ENCODE measurements at places on chromosomes 16 and 17. TPM values are rescaled to one million over a fixed set of nuclear protein-coding genes. Genes with fewer than 3 reads are reported as not detected.

DNA sequence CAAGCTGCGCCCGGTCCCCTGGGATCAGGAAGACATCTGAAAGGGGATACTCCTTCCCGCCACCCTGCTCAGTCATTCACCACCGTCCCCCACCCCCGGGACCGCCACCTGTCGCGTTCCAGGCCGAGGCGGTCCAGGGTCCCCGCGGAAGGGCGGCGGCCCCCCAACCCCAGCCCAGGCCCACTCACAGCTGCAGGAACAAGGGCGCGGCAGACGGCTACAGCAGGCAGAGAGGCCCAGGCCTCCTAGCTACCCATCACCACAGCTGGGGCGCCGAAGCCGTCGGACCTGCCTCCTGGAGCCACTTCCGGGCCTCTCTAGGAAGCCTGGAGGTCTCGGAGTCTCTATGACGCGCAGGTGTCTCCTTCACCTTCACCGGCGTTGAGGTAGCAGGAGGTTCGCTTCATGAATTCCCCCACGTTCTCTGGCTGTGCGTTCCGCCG, at the start of gene SDR42E1:
TSS of gene SDR42E1 (minus strand) at position 272 of the 443 bp plus-strand sequence. CDS start 10,612 bp downstream, outside the sequence.
- peak; percentile 13 for DNase-seq
- H3K4me1 ChIP-seq = no peaks in the 10 kb centered on the region
- H3K27ac ChIP-seq = no peak within 1 kb of the TSS
- H3K36me3 ChIP-seq = no peaks in the 10 kb centered on the region
- H3K27me3 ChIP-seq = no peaks in the 10 kb centered on the region

DNA sequence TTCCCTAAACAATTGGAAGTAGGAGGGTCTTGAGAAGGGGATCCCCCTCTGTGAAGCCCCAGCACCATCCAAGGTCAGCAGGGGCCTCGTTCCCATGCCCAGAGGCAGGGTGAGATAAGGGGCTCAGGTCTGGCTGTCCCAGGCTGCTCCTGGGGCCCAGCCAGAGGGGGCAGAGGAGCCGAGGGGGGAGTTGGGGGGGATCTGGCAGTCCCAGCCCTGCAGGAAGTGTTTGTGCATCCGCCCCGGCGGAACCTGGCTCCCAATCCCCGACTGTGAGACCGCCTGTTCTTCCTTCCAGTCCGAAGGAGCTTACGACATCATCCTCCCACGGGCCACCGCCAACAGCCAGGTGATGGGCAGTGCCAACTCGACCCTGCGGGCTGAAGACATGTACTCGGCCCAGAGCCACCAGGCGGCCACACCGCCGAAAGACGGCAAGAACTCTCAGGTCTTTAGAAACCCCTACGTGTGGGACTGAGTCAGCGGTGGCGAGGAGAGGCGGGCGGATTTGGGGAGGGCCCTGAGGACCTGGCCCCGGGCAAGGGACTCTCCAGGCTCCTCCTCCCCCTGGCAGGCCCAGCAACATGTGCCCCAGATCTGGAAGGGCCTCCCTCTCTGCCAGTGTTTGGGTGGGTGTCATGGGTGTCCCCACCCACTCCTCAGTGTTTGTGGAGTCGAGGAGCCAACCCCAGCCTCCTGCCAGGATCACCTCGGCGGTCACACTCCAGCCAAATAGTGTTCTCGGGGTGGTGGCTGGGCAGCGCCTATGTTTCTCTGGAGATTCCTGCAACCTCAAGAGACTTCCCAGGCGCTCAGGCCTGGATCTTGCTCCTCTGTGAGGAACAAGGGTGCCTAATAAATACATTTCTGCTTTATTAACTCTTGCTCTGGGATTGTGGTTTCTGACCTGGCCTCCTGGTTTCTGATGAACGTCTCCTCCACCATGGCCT, 14.9 kb downstream of the GPRC5C start:
- H3K4me1 ChIP-seq = peaks cover 12% of the 10 kb centered on the region
- peaks cover 1% of the 10 kb centered on the region for H3K27me3 ChIP-seq
- no peaks in the 10 kb centered on the region for H3K36me3 ChIP-seq
- no peak overlapping the region for H3K4me3 ChIP-seq

The ARHGDIG gene
- total RNA-seq = 1.0 TPM

GRCh38 chr16:52861614-52862022, 191.1 kb downstream of the CHD9NB start:
- no peaks in the 10 kb centered on the region for H3K36me3 ChIP-seq
- DNase-seq = peak; percentile 71
- no peak overlapping the region for H3K4me3 ChIP-seq
- H3K27ac ChIP-seq = no peak overlapping the region

The PRSS36 gene
- 1.3 TPM for total RNA-seq

- no peaks in the 10 kb centered on the region for H3K36me3 ChIP-seq
- no peaks in the 10 kb centered on the region for H3K4me1 ChIP-seq
- H3K27me3 ChIP-seq = no peaks in the 10 kb centered on the region
- no peak overlapping the region for H3K27ac ChIP-seq
Observed at GRCh38 chr16:9778849-9779248, 403.4 kb downstream of the GRIN2A start.

The CCL8 gene
- total RNA-seq = not detected

DNA sequence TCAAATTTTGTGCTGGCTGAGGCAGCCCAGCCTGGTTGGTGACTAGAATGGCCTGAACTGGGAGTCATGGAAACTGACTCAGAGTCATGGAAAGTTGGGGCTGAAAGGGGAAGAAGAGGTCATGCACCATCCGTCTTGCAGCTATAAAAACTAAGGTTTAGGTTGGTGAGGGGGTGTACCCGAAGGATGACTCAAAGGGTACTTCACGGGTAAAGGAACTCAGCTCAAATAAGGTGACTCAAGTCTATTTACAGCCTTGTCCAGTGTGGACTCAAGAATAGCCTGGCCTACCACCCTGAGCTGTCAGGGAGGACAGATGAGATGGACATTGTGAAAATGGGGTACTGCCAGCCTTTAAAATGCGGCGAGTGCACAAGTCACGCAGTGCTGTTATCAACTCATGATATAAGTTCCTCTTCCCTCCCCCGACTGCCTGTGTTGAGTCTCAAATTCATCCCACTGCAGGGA, 18.6 kb downstream of the CD300LB start:
- H3K27me3 ChIP-seq = 0 out of 2 replicates have a peak, but pooled peaks cover 3% of the 10 kb centered on the region
- H3K36me3 ChIP-seq = no peaks in the 10 kb centered on the region
- no peak overlapping the region for H3K27ac ChIP-seq
- H3K4me1 ChIP-seq = no peaks in the 10 kb centered on the region
- no peak overlapping the region for H3K4me3 ChIP-seq

DNA sequence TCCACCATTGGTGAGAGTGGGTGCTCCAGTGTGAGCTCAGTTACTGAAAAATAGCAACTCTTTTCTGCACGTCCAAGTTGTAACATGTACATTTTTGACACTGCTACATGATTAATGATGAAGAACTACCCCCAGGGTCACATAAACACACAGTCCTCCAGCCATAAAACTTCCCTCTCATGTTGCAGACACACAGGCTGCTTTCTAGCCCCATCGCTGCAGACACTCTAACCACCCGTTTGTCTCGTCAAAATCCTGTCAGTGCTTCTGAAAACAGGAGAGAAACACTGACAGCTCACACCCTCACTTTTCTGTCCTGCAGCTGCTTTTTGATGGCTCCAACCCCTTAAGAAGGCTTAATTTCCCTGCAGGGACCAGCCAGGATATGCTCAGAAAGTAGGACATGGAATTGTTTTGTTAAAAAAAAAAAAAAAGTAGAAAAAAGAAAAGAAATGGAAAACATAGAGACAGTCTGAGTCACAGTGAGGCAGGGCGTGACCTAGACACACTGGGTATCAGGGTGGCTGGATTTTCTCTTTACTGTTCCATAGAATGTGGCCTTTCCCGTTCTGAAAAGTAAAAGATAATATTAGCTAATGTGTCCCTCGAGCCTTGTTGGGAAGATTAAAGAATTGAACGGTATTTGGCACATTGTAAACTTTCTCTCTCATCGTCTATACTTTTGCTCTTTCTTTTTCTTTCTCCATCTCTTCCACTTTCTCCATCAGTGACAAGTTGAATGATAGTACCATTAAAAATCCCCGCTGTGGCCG, 20.7 kb upstream of the CCL5 start:
- H3K36me3 ChIP-seq = no peaks in the 10 kb centered on the region
- H3K4me3 ChIP-seq = no peak overlapping the region
- no peaks in the 10 kb centered on the region for H3K4me1 ChIP-seq
- no peak for DNase-seq
- H3K27ac ChIP-seq = no peak overlapping the region

DNA sequence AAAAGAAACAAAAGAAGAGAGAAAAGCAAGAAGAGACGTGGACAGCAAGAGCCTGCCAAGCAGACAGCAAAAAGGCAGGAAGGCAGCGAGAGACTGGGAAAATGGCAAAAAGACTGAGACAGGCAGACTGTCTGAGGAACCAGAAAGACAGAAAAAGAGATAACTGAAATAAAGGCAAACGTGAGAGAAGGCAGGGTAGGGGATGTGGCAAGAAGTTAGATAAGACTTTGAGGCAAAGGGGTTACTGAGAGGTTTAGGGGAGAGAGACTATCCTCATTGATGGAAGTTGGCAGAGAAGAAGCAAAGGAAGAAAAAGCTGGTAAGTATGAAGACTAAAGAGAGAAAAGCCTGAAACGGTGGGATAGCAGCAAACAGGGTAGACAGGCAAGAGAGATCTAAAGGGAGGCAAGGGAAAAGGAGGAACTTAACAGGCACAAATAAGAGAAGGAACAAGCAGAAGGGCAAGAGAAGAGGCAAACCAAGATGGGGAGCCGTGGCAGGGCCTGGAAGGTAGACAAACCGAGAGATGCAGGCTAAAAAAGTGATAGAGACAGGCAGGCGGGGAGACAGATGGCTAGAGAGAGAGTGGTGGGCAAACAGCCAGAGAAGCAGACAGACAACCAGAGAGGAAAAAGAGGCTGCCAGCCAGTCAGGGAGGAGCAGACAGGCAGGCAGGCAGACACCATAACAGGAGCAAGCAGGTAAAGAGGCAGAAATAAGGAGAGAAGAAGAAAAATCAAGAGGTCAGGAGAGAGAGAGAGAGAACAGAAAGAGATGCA, 7.1 kb upstream of the CHD3 start:
- peaks cover 51% of the 10 kb centered on the region for H3K27me3 ChIP-seq
- H3K4me1 ChIP-seq = peaks cover 20% of the 10 kb centered on the region
- no peak for DNase-seq
- no peak overlapping the region for H3K4me3 ChIP-seq

- H3K36me3 ChIP-seq = no peaks in the 10 kb centered on the region
- no peaks in the 10 kb centered on the region for H3K4me1 ChIP-seq
- H3K27me3 ChIP-seq = no peaks in the 10 kb centered on the region
- H3K27ac ChIP-seq = no peak overlapping the region
- no peak overlapping the region for H3K4me3 ChIP-seq
Observed at GRCh38 chr16:55645986-55646385, 9.8 kb upstream of the SLC6A2 start.

GRCh38 chr17:13609941-13610340, 8.2 kb upstream of the HS3ST3A1 start:
- DNase-seq = no peak
- no peak overlapping the region for H3K27ac ChIP-seq
- H3K4me3 ChIP-seq = no peak overlapping the region
- H3K36me3 ChIP-seq = no peaks in the 10 kb centered on the region
- no peaks in the 10 kb centered on the region for H3K27me3 ChIP-seq

DNA sequence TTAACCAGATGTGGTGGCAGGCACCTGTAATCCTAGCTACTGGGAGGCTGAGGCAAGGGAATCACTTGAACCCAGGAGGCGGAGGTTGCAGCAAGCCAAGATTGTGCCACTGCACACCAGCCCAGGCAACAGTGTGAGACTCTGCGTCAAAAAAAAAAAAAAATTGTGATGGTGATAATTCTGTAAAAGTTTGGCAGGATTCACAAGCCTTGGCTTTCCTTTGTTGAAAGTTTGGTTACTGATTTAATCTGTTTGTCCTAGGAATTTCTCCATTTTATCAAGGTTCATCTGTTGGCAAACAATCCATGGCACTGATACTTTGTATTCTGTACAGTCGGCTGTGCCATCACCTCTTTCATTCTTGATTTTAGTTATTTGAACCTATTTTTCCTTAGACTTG, 15.9 kb downstream of the EIF4A3 start:
- H3K4me3 ChIP-seq = no peak overlapping the region
- peaks cover 23% of the 10 kb centered on the region for H3K36me3 ChIP-seq
- DNase-seq = no peak
- 0 out of 2 replicates have a peak, but pooled peaks cover 5% of the 10 kb centered on the region for H3K4me1 ChIP-seq
- H3K27ac ChIP-seq = no peak overlapping the region

The CPNE7 gene
- 18.4 TPM for total RNA-seq

DNA sequence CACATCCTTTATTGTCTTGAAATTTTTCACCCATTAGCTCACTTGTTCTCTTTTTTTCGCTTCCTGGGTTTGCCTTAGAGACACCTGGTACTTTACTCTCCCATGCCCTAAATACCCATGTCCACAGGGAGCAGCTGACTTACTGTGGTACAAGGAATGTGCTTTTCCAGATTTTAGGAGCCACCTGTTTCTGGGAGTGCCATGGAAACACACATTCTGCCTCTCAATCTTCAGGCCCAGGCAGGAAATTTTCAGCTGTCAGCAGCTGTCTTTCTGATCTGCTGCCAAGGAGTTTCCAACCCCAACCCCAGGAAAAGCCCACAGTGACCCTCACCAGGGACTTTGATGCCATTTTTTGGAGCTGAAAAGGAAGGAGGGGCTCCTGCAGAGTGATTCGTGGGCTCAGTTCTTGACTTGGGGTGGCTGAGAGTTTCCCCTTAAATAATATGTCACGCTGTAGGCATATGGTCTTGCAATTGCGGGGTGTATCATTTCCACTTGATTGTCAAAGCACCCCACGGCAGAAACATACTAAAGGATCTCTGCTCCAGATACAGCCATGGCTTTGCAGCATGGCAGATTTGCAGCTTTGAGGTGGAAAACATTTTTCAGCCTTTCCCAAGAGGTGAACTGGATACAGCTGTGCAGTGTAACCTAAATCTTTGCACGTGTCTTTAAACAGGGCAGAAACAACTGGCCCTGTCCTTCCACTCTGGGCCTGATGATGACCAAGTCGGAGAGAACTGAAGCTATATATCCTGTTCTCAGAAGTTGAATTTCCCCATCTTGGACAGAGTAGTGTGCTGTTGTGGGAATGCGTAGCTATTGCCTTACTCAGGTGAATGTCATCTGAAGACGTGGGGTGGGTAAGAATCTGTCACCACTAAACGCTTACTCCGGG, 19.2 kb downstream of the RBFOX1 start:
- no peak overlapping the region for H3K27ac ChIP-seq
- no peaks in the 10 kb centered on the region for H3K27me3 ChIP-seq
- no peaks in the 10 kb centered on the region for H3K4me1 ChIP-seq

The ARL5C gene
- total RNA-seq = not detected

DNA sequence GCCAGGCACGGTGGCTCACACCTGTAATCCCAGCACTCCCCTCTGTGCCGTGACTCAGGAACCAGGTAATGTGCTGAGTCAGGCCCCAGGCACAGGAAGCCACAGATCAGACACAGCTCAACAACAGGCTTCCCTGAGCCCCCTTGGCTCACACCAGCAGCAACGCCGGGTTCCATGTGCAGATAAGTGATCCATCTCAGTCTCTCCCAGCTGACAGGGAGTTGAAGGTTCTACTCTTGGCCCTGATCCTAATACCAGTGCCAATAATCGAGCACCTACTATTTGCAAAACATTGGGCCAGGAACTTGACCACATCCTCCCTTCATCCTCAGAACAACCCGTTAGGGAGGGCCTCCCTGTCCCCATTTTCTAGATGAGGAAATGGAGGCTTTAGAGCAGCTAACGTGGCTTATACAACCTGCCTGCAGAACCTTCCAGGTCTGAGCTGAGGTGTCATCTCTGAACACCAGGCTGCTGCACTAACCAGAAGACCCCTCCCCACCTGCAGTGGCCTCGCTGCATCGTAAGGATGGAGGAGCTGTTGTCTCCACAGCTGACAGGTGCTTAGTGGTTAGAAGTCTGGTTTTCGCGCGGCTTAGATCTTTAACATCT, 64.8 kb upstream of the AMZ2 start:
- H3K4me3 ChIP-seq = no peak overlapping the region
- peak; percentile 54 for DNase-seq
- H3K4me1 ChIP-seq = peaks cover 5% of the 10 kb centered on the region

- H3K27me3 ChIP-seq = no peaks in the 10 kb centered on the region
- H3K27ac ChIP-seq = no peak overlapping the region
Observed at GRCh38 chr16:12245921-12246720, 269.6 kb downstream of the SNX29 start.

The FSCN2 gene
- not detected for total RNA-seq

All from GM23338 (cell line).